ENCODE measurements at places on chromosomes 3 and 15.

DNA sequence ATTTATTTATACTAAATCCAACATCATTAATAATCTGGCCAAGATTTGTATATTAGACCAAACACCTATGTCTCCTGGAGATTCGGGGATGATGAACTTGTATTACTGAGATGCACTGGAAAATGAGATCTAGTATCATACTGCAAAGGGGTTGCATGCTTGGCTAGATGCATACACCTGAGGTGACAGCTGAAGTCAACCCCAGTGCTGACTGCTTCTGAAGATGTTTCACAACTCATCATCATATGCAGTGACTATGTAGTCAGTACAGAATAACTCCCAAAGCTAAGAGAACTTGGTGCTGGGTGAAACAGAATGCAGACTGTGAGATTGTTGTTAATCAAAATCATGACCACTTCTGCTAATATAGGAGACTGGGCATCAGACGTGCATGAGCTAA, 1114.2 kb downstream of the NSUN3 start:
- no peak for DNase-seq
- no peaks in the 10 kb centered on the region for H3K27me3 ChIP-seq
- H3K4me3 ChIP-seq = no peak overlapping the region
- H3K36me3 ChIP-seq = no peaks in the 10 kb centered on the region

DNA sequence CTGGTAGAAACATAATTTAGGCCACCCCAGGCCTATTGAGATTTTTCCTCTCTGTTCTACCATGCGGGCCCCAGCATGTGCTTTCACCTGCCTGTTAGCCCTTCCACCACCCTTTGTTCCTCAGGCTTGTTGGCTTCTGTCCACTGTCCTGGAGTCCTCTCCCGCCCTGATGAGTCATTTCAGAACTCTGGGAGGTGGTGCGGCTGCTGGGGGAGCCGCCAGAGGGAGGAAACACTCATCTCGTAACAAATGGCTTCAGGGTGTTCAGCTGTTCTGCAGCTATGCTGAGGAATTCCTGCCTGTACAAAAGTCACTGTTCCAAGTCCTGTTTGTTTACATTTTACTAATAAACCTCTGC, 36.3 kb downstream of the LRTM1 start:
- H3K27ac ChIP-seq = peak overlapping the region; percentile 3
- H3K27me3 ChIP-seq = no peaks in the 10 kb centered on the region
- peak; percentile 77 for DNase-seq
- peaks cover 2% of the 10 kb centered on the region for H3K4me1 ChIP-seq
- no peak overlapping the region for H3K4me3 ChIP-seq
- H3K36me3 ChIP-seq = no peaks in the 10 kb centered on the region

DNA sequence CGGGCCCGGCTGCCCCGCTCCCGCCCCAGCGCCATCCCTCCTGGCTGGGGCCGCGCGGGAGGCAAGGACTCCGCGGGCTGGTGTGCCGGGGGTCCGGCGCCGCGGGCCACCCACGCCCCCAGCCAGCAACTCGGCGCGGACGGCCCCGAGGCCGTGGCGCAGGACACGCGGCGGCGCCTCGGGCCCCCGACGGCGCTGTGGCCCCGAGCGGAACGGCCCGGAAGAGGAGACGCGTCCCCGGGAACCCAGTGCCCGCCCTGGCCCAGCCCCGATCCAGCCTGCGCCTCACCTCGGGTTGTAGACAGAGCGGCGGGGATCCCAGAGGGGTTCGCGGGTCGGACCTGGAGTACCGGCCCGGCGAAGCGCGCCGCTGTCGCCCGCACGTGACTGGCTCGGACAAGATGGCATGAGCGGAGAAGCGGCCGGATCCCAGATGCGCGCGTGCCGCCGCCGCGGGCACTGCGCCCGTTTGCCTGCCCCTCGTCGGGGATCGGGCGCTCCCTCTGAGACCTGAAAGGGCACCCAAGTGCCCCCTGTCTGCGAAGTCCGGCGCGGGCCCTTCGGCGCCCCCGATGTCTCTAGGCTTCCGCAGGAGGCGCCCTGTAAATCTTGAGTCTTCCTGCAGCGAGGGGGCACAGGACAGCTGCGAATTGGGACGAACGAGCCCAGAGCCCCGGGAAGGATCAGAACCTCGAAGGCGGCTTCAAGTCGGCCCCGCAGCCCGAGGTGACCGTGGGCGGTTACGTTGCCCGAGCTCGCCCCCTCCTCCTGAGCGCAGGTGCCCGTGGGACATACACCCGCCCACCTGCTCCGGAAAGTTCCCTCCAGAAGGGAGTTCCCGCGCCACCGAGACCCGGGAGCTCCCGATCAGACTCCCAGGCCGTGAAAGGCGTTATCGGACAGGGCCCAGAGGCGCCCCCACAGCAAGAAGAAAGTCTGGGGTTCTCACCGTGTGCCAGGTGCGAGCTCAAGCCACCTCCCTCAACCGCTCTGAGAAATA, 598 bp upstream of the SFMBT1 start:
- H3K27ac ChIP-seq = peak overlapping the region; percentile 88

- DNase-seq = no peak
- no peak overlapping the region for H3K27ac ChIP-seq
- H3K36me3 ChIP-seq = peaks cover 5% of the 10 kb centered on the region
- no peaks in the 10 kb centered on the region for H3K27me3 ChIP-seq
- H3K4me1 ChIP-seq = no peaks in the 10 kb centered on the region
- no peak overlapping the region for H3K4me3 ChIP-seq
These were observed 66.1 kb downstream of the HMG20A start for GRCh38 chr15:77486542-77487468.
